MCF 10A (cell line): ENCODE measurements at places on chromosomes 16 and 17.
A peak's percentile ranks its signal among the peaks of the same experiment; 100 is the strongest.

DNA sequence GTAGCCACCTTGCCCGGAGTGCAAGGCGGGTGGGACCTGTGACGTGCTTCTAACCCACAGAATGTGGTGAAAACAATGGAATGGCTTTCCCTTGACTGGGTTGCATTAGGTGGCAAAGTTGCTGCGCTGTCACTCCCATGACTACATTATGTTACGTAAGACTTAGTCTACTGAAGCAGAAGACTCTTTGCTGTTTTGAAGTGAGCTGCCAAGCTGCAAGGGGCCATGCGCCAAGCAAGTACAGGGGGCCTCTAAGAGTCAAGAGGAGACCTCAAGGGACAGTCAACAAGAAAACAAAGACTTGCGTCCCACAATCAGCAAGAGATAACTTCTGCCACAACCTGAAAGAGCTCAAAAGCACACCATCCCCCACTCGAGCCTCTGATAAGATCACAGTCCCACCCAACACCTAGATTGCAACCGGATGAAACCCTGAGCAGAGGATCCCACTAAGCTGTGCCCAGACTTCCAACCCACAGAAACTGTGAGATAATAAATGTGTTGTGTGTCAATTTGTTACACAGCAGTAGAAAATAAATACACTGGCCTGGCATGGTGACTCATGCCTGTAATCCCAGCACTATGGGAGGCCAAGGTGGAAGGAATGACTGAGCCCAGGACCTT, 16.5 kb downstream of the ANKRD11 start:
- peak; percentile 67 for DNase-seq

DNA sequence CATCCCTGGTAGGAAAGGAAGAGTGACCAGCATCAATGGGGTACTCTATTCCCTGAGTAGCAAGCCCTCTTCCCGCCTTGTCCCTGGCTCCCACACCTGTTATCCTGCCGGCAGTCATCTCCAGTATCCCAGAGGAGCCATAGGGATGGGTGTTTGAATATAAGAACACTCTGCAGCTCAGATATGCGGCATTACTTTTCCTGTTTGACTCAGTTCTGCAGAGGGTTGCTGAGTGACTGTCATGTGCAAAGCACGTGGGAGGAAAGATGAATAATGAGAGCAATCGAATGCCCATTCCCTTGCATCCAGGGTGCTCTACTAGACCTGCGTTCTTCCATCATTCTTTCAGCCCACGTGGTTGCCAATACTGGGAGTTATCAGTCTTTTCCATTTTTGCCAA, 115.1 kb downstream of the PRKCB start:
- DNase-seq, result no peak

- no peak for DNase-seq
Measured at GRCh38 chr16:78134944-78135619, 35.6 kb downstream of the WWOX start.

DNA sequence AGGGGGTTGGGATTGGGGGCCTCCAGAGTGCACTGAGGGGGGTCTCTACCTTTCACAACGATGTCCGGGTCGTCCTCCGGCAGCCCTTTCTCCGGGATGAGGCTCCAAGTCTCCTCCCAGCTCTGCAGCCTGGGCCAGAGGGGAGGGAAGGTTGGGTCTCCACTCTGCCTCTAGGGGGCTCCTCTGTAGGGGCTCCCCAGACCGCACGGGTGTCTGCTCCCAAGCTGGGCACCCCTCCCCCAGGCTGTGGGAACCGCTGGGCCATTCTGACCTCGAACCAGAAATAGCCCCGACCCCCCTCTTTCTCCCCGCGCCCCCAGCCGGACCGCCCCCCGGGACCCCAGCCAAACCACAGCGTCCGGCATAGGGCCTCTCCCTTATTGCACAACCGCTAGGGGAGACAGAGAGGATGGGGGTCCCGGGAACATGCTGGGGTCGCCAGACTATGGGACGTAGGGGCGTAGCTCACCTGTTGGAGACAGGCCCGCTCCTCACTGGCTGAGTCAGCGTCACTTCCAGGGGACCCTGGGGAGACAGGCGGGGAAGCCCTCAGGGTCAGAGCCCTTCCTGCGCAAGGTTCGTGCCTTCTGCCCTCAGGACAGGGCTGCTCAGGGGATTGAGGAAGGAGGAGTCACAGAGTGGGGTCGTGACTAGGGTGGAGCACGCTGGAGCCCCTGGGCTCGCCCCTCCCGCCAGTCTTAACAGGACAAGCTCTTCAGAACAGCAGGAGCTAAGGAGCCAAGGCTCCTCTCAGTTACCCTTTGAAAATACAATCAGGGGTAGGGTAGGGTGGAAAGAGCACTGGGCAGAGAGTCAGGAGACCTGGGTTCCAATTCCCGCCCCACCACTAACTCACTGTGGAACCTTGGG, 2.7 kb downstream of the PLEKHH3 start:
- DNase-seq, result peak; percentile 68

- peak; percentile 42 for DNase-seq
Measured at GRCh38 chr17:32519228-32520103, 32.7 kb downstream of the CDK5R1 start.

GRCh38 chr17:31427684-31428083, 36.2 kb downstream of the RAB11FIP4 start:
- no peak for DNase-seq

DNA sequence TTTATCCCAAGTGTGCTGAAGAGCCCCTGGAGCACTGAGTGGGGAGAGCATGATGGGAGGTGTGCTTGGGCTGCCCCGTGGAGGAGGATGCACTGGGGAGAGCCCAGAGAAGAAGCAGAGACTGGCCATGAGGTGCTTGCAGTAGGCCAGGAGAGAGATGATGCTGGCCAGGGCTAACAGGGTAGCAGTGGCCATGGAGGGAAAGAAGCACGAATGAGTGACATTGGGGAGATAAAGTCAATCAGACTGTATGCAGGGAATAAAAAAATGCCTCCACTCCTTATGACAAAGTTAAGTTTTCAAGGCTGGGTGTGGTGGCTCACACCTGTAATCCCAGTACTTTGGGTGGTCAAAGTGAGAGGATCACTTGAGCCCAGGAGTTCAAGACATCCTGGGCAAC, 5.4 kb upstream of the TMEM220 start:
- DNase-seq, result no peak

DNA sequence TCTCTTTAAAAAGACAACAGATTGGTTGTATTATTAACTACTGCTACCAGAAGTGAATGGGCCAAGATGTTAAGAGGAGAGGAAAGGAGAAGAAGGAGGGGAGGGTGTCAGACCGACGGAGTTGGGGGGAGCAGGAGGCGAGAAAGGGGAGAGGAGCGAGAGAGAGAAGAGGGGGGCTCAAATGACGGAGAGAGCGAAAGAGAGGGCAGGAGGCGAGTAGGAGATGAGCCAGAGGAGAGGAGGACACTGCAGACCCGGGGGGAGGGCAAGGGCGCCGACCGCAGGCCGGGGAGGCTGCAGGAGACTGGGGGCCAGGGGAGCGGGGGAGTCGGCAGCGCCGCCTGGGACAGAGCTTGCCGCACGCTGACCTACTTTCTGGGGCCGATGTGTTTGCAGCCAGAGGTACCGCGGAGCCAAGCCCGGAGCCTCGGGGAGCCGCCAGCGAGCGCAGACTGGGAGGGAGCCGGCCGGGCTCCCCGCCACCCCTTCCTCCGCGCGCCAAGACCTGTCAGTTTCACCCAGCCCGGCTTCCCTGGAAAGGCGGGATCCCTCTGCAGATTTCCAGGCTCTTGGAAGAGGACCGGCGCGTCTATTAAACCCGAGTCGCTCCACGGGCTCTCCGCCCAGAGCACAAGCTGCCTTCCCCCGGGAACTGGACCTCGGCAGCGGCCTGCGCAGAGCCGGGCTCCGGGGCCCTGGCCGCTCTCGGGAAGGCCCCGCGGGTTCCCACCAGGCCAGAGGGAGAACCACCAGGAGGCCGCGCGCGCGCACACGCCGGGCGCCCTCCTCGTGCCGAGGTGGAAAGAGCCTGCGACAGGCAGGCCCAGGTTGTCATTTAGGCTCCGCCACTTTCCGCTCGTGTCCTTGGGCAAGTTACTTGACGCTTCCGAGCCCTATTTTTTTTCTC, 74.6 kb downstream of the CMC2 start:
- no peak for DNase-seq

DNA sequence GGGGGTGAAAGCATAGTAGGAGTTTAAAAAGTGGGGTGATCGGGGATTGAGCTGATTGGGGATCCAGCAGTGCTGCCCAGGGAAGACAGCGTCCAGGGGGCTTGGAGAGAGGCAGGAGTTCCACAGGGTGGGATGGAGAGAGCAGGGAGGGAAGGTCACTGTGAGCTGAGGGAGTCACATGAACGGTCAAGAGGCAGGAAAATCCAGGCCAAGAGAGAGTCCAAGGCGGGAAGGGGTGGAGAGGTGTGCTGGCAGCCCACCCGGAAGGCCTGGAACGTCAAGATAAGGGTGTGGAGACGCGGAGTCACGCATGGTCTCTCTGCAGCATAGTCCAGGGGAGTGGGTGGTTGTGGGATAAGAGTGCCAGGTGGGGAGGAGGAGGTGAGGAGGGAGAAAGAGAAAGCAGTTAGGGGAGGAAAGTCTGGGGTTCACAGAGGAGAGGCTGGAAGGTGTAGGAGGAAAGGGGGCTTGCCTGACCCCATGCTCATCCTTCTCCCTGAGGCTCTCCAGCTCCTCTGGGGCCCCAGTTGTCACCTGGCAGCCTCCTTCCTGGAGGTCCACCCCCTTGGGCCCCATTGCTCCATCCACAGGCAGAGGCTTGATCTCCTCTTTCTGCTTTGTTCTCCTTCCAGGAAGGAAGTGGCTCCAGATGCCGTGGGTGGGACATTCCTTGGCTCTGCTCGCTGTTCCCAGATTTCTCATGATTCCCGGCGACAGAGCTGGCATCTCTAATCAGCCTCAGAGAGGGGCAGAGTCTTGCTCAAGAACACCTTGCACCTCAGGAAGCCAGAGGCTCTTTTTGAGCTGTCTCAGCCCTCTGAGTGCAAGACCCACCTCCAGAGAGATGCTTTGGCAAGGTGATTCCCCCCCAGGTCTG, 28.7 kb downstream of the CCR7 start:
- DNase-seq, result peak; percentile 94

DNA sequence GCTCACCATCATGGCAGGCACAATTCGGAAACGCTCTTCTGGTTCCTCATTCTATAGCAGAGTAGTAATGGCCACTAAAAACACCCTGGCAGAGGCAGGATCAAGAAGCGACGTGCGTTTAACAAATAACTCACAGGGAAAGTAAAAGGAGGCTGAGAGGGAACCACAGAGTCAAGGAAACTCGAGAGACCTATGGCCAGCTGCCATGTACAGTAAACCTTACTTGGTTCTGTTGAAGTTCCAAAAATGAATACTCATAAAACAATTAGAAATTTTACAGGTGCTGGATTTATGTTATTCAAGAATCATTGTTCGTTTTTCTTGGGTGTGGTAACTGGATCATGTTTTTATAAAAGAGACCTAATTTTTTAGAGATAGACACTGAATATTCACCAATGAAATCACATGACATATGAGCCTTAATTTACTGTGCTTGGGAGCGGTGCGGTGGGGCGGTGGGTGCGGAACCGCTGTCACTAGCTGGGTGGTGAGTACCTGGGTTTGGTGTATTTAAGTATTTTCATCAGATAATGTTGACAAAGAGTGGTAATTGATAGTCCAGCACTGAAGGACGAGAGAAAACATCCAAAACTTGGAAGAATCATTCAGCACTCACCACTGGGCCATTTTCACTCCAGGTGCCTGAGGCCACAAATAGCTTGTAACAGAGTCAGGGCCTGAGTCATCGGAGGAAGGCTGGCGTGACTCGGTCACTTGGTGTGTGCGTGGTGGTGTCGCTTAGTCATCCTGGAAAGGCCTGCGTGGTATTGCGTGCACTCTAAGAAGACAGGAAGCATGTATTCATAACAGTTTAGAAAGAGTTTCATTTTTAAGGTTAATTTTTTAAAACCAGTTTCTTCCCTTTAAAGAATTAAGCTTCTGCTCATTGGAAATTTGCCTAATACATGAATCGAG, 135.4 kb upstream of the CHMP6 start:
- peak; percentile 97 for DNase-seq

GRCh38 chr17:50816771-50817751, 18.3 kb upstream of the WFIKKN2 start:
- peak; percentile 26 for DNase-seq

- no peak for DNase-seq
Measured at GRCh38 chr17:6536566-6537065, 19.7 kb downstream of the PITPNM3 start.

DNA sequence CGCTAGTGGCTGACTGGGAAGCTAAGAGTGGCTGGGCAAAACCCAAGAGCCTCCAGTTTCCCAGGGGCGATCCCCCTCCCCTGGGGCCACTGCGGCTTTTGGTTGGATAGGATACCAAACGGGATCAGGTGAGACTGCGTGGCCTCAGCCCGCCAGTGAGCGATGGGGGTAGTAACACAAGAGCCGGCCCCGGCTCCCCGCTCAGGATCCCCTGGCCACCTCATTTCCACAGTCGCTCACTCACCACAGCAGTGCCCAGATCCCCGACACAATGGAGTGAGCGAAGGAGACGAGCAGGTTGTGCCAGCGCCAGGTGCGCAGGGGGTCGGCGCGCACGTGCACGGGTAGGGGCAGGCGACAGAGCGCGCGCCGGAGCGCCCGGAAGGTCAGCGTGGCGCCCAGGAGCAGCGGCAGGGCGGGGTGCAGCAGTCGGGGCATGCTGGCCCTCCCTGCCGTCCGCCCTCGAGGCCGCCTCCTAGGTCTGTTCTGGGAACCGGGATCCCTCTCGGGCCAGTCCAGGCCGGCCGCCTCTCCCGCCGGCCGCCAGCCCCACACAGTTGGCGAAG, 290 bp downstream of the TLCD1 start:
- peak; percentile 91 for DNase-seq

GRCh38 chr17:1873418-1873817, 43.6 kb downstream of the RPA1 start:
- DNase-seq, result no peak

DNA sequence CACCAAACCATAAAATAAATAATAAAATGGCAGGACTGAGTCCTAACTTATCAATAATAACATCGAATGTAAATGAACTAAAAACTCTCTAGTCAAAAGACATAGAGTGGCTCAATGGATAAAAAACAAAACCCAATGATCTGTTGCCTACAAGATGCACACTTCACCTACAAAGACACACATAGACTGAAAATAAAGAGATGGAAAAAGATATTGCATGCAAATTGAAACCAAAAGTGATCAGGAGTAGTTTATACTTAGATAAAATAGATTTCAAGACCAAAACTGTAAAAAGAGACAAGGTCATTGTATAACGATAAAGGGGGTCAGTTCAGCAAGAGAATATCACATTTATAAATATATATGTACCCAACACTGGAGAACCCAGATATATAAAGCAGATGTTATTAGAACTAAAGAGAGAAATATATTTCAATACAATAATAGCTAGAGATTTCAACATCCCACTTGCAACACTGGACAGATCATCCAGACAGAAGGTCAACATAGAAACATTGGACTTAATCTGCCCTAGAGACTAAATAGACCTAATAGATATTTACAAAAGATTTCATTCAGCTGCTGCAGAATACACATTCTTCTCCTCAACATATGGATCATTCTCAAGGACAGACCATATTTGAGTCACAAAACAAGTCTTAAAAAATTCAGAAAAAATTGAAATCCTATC, 29.8 kb downstream of the SLC47A2 start:
- no peak for DNase-seq

GRCh38 chr17:8029121-8029520, 9.7 kb upstream of the ALOX15B start:
- DNase-seq, result peak; percentile 60
